Peyer's patch (tissue), 4 donors: ENCODE measurements at places on chromosomes 7 and 10. TPM values are rescaled to one million over a fixed set of nuclear protein-coding genes. Genes with fewer than 3 reads are reported as not detected.

Gene PNLIPRP3
- total RNA-seq, result not detected

Gene CDK14
- 74.3 TPM for total RNA-seq

Gene ALDH18A1
- 182 TPM for total RNA-seq

- no peak for DNase-seq
Observed at GRCh38 chr10:108901781-108902618, 1021.3 kb downstream of the XPNPEP1 start.

DNA sequence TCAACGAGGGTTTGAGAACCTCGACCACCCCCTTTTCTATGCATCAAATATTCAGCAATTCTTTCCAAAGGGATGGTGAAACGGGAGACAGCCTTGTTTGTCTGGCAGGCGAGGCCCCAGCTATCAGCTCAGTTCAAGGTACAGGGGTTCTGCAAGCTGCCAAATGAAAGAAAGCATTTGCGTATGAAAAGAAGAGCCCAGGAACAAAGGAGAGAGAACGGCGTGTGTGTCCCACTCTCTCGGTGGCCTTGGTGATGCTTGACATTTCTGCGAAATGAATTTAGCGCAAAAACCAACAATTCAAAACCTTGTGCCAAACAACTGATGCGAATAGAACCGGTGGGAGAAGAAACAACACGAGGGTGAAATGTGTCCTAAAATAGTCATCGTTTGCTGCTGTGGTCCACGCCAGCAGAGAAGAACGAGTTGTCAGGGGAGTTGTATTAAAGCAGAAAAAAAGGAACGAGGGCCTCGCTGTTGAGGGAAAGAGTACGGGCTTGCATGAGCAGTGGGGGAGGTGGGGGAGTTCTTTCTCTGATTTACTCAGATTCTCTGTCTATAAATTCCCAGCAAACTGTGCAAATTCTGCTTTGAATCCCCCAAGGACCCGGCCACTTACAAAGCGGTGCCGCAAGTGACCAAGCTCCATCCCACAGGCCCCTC is 97.7 kb downstream of the TMEM130 start:
- DNase-seq, result no peak

- DNase-seq, result no peak
Observed at GRCh38 chr10:23467548-23467947, 28.7 kb downstream of the OTUD1 start.

GRCh38 chr7:6057316-6058129 is 26.3 kb downstream of the ANKRD61 start:
- DNase-seq, result no peak

DNA sequence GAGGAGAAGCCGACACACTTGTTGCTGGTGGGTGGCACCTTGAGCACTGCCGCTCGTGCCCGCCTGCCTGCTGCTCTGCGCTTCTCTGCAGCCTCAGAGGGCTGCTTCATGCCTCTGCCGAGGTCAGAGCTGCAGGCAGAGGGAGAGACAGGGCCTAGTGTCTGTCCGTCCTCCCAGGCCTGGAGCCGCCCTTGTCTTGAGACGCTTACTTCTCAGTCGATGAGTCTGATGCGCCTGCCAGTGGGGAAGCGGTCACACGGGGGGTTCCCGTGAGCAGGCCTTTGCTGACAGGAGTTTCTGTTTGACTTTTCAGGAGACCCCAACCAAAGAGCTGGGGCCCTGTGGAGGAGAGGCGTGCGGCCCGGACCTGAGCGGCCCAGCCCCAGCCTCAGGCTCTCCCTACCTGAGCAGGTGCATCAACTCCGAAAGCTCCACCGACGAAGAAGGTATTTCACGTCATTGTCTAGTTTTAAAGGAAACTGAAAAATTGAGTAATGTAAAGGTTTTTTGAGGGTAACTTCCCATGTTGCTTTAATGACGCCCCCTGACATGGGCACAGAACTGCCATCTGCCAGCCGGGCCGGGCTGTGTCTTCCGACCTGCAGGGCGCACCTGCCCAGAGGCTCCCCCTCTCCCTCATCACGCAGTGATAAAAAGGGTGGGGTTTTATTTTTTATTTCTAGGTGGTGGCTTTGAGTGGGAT is 7.8 kb upstream of the BHLHA15 start:
- no peak for DNase-seq

DNA sequence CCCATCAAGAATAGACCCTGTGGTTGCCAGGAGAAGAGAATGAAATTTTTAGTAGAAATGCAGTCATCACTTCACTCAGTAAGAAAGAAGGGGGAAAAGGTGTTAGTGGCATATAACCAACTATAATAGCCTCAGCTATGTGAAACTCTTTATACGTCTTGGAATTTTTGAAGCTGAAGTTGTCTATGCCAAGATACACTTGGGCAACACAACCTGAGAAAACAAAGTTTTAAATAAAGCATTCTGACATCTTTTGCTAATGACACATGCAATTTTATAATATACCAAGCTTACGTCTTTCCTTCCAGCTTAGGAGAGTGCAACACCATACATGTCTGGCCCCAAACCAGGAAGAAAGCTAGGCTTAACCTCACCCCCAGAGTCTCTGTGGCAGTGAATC is 40.8 kb upstream of the ZNF438 start:
- DNase-seq, result no peak

- no peak for DNase-seq
Observed at GRCh38 chr10:3419719-3420495, 247.3 kb upstream of the PITRM1 start.

- DNase-seq, result no peak
Observed at GRCh38 chr10:58696736-58697135, 184.1 kb downstream of the BICC1 start.

DNA sequence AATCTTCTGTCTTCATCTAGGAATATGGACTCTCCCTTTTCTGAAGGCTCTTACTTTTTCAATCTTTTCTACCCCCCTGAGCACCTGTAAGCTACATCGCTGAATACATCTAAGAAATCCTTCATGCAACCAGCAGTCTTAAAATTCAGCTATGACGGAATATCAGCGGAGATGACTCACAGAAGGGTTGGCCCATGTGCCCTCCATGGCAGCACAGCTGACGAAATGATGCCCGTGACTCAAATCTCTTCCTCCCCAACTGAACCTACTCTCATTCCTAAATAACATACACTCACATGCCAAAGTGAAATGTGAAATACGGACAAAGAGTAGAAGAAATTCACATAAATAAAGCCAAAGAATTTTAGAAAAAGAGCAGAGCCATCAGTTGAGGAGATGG is 30.3 kb upstream of the NCAPG2 start:
- DNase-seq, result no peak

- DNase-seq, result no peak
Observed at GRCh38 chr7:876972-877311, 588 bp downstream of the GET4 start.
